ENCODE measurements at places on chromosomes 2 and 18.

DNA sequence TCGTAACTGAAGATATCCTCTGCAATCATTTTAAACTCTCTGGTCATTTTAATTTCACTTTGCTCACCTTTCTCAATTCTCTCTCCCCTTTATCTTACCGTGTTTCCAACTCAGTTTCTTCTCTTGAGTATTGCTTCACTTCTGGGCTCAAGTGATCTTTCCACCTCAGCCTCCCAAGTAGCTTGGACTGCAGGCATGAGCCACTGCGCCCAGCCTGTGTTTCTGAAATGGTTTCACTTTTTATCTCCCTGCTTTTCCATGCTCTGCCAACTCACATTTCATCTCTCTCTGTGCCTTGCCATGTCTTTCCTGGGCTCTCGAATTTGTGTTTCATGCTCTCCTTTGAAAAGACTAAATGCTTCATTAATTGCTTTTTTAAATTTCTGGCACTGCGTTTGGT lies 30.5 kb upstream of the TMEM131 start:
- no peak for DNase-seq

GRCh38 chr2:97722227-97722626 lies 8.9 kb downstream of the ZAP70 start:
- no peak for DNase-seq

- peak; percentile 18 for DNase-seq
Measured at GRCh38 chr2:105790461-105791149, 45.9 kb downstream of the NCK2 start.

DNA sequence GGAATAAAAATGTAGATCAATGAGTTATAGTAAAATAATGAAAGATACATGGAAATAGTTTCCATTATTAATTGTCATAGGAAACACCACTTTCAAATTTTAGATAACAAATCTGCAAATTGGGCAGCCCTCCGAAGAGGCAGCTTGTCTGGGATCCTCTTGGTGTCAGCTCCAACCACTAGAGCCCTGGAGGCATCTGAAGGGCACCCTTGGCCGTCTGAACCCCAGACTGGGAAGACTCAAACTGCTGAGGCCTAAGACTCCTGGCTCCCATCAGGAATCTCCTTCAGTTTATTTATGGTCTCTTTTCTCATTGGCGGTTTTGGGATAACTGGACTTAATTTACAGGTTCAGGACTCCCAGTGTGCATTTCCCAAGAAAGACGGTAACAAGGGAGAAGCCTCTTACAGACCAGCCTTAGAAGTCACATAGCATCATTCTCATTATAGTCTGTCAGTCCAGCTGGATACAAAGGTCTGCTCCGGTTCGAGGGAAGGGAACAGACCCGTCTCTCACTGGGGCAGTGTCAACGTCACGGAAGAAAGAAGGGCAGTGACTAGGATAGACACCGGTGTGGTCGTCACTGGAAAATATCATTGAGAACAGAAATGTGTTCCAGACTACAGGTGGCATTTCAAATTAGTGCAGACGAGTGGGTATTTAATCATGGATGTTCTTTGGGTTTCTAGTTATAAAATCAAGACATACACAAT lies 390.7 kb upstream of the NETO1 start:
- DNase-seq, result no peak

DNA sequence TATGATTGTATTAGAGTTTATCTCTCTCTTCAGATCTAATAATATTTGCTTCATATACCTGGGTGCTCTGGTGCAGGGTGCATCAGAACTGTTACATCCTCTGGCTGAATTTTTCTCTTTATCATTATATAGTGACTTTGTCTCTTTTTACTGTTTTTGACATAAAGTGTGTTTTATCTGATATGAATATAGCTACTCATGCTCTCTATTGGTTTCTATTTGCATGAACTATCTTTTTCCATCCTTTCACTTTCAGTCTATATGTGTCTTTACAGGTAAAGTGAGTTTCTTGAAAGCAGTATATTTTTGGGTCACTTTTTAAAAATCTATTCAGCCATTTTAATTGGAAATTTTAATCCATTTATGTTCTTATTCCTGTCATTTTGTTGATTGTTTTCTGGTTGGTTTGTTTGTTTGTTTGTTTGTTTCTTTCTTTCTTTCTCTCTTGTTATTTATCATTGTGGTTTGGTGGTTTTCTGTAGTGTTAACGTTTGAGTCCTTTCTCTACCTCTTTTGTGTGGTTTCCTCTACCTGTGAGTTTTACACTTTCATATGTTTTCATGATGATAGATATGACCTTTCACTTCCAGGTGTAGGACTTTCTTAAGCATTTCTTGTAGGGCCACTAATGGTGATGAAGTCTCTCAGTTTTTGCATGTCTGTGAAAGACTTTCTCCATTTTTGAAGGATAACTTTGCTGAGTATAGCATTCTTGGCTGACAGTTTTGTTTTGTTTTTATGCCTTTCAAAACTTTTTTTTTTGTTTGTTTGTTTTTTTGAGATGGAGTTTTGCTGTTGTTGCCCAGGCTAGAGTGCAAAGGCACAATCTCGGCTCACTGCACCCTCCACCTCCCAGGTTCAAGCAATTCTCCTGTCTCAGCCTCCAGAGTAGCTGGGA lies 54.9 kb downstream of the CCNT2 start:
- DNase-seq, result no peak

DNA sequence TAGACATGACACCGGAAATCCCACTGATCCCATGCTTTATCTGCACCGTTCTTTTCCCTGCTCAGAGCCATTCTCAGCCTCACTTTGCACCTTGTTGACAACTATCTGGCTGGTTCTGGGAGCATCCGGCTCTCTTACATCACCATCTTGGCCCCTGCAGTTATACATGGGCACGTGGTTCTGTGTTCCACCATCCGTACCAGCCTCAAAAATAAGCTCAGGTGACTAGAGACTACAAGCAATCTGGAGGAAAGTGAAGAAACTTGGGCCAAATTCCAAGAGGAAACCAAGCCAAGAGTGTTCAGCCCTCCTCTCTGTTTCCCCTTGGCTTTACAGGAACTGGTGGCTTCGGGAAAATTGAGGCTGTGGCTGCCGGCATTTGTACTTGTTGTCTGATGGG lies 244.6 kb upstream of the ACVR2A start:
- no peak for DNase-seq

DNA sequence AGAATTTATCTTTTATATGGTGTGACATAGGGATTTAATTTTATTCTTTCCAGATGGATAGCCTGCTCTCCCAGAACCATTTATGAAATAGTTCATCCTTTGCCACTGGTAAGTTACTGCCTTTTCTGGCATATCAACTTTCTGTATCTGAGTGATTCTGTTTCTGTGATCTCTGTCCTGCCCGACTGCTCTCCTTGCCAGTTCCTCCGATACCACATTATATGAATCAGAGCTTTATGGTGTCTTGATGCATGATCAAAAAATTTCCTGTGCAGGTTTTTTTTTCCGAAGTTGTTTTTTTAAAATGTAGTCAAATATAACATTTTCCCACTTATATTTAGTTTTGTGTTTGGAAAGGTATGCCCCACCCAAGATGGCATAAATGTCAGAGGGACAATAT lies 242.5 kb downstream of the CYP26B1 start:
- DNase-seq, result no peak

GRCh38 chr2:223027442-223027841 lies 24.5 kb upstream of the KCNE4 start:
- no peak for DNase-seq

DNA sequence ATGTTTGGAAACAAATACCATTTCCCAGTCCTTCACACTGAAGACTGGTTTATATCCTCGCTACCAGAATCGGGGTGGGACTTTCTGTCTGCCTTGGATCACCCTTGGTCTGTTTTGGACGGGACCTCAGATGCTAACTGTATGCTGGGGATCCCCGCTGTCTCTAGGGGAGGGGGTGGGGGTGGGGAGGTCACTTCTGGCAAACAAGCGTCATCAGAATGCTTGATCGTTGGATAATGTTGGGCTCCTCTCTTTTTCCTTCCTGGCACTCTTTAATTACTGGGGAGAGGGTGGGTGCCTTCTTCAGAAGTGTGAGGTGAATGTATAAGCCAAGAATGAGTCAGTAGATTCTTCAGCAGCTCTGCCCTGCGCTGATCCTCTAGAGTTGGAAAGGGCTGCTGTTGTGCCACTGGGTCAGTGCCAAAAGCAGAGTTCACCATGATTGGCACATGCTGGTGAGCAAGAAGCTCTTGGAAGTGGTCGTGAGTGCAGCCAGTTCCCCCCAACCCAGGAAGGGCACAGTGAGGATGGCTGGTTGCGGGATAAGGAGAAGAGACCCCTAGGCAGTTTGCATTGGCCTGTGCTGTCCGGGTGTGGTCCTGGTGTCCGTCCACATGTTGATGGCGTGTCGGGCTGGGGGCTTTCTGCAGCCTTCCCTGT lies 32.2 kb downstream of the DGKD start:
- DNase-seq, result no peak

GRCh38 chr2:194363878-194364277 lies 1293.1 kb upstream of the SLC39A10 start:
- no peak for DNase-seq

- DNase-seq, result no peak
Measured at GRCh38 chr2:233982421-233983121, 65.4 kb downstream of the TRPM8 start.

DNA sequence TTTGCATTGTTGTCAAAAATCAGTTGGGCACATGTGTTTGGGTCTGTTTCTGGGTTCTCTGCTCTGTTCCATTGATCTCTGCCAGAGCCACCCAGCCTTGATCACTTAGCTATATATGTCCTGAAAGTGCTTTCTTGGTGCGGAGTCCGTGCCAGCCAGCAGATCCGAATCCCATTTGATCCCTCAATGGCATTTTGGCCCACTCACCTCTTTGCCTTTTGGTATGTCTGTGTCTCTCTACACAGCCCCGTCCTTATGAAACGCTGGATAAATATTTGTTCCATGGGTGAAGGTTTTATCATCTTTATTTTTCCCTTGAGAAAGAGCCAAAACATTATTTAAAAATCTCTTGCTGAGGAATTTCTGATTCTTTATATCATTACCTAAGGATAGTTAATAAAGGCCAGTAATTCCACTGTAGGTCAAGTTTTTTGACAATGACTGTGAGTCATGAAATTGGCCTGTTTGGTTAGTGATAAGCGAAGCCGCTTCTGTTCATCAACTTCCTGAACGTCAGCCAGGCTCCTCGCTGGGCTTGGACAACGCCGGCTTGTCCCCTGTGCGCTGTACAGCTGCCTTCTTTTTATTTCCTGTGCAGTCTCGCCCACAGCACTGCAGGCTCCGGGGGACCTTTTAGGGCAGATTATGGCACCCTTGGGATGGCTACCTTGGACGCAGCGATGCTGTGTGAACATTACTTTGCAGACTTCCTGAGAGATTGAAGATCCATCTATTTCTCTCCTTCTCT lies 24.9 kb downstream of the MTCL1 start:
- DNase-seq, result no peak

- DNase-seq, result no peak
Measured at GRCh38 chr18:79385708-79386341, 9.9 kb upstream of the NFATC1 start.

- no peak for DNase-seq
Measured at GRCh38 chr2:12776521-12776961, 59.8 kb downstream of the TRIB2 start.

- DNase-seq, result no peak
Measured at GRCh38 chr2:205687641-205687956, 5.3 kb downstream of the NRP2 start.

- DNase-seq, result no peak
Measured at GRCh38 chr2:71804281-71804751, 343.3 kb downstream of the CYP26B1 start.

DNA sequence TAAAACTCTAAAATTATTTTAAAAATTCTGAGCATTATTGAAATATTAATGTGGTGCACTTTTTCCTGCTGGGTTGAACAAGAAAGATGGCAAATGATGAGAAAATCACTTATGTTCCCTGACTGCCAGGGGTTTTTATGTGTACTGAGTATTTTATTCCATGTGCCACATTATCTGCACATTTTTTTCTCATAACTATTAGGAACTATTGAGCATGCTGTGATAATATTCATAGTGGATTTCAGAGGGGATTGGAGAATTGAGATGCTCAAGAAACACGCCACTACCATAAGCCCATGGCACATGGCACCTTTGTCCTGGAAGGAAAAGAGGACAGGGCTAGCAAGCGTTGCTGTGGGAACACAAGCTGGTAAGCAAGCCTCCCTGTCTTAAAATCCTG lies 478.5 kb upstream of the GYPC start:
- no peak for DNase-seq

- DNase-seq, result no peak
Measured at GRCh38 chr2:170365686-170366085, 187.7 kb downstream of the MYO3B start.

DNA sequence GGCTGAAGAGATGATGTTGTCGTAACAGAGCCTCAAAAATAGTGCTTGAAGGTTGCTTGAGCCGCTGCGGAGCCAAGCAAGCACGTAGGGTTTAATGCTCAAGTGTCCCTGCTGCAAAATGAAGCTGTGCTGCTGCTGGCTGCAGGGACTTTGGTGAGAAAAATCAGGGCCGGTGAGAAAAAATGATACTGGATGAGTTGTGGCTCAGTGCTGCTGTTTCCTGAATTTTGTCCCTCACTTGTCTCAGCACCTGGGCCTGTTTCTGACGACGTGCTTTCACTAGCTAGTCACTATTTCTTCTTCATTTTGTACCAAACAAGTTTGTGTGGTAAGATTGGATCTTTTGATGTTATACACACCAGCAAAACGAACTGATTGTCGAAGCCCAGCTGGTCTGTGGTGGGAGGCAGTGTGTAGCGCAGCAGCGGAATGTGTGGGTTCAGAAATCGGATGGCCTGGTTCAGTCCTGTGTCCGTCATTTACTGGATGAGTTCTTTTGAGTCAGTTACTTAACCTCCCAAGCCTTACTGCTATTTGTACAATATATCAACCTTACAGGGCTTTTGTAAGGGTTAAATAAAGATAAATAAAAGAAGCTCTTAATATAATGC lies 172.8 kb upstream of the FOSL2 start:
- DNase-seq, result no peak

DNA sequence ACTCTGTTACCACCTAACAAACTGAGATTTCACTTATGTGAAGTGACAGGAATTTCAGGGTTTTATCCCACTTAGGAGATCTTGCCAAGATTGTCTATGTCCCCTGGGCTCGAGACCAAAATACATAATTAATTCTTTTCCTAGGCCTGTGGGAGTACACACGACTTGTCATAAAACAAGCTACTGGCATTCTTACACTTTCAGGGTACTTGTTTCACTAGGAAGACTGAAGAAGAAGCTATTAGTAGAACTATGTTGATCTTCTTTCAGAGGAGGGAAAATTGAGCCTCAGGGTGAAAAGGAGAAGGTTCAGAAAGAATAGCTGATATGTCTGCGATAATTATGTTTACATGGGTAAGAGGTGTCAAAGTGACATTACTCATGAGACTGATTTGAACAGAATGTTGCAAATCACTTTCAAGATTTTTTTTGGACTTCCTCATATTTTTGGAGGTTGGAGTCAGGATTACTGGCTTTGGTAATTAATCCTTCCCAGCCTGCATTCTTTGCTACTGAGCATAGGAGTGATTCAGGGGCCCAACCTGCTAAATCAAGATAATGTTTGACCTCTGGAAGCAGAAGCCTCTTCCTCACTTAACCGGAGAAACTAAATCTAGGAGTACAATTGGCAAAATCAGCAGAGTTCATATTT lies 240.0 kb upstream of the NT5C1B start:
- DNase-seq, result no peak
